ENCODE measurements at places on chromosomes 1 and 21.

DNA sequence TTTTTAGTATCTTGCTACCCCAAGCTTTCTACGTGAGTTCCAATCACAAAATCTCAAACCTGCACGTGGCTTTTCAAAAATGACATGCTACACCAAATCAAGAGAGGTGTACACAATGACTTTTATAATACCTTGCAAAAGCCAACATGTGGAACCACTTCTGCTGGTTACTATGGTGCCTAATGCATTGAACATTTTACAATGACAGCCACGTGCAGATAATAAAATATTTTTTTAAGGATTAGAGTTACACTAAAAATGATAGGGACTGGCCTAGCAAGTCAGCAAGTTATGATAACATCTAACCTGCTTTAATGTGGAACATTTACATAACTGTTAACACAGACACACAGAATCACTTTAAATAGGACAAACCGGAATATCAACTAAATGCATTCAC is 30.2 kb downstream of the EYA3 start:
- no peak for DNase-seq

DNA sequence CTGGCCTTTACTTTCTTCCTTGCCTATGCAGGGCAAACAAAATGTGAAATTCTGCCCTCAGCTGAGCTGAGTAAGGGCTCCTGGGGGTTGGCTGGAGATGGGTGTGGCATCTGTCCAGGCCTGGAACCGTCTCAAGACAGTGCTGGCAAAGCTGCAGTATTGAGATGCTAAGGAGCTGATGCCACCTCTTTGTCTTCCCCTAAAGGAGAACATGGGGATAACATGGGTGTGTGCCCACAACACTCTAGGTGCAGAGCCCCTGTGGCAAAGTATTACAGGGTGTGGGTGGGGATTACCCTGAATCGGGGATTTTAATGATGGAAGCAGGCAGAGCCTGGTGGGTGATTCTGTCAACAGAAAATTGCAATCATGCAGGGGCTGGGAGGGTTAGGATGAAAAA is 2.5 kb upstream of the ST3GAL3 start:
- no peak for DNase-seq

GRCh38 chr1:224457782-224458144 is 23.2 kb upstream of the WDR26 start:
- no peak for DNase-seq

- DNase-seq: no peak
Observed at GRCh38 chr1:19481826-19482398, 3.4 kb downstream of the CAPZB start.

DNA sequence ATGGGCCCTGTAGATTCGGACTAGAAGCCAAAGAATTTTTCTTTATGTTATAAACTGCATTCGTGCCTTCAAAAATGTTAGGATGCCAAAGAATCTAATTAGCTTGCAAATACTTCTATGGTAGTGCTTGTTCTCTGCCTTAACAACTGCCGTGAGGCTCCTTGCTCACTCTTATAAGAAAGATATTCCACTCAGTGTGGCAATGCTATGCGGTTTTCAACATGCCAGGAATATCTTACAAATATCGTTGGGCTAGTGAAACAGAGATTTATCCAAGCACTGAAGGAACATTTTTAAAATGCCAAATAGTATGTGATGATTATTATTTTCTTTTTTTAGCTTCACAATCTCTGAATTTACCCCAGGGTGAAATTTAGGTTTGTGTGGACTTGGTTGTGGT is 198.2 kb downstream of the GREM2 start:
- no peak for DNase-seq

- no peak for DNase-seq
Observed at GRCh38 chr1:86852289-86852688, 61.6 kb downstream of the SELENOF start.

GRCh38 chr1:71706029-71706671 is 576.2 kb downstream of the NEGR1 start:
- no peak for DNase-seq

GRCh38 chr1:193589597-193590040 is 403.2 kb upstream of the B3GALT2 start:
- DNase-seq: no peak

GRCh38 chr1:178283409-178283808 is 189.5 kb downstream of the RASAL2 start:
- DNase-seq: no peak

- no peak for DNase-seq
Observed at GRCh38 chr1:5514527-5515183, 477.6 kb downstream of the NPHP4 start.

DNA sequence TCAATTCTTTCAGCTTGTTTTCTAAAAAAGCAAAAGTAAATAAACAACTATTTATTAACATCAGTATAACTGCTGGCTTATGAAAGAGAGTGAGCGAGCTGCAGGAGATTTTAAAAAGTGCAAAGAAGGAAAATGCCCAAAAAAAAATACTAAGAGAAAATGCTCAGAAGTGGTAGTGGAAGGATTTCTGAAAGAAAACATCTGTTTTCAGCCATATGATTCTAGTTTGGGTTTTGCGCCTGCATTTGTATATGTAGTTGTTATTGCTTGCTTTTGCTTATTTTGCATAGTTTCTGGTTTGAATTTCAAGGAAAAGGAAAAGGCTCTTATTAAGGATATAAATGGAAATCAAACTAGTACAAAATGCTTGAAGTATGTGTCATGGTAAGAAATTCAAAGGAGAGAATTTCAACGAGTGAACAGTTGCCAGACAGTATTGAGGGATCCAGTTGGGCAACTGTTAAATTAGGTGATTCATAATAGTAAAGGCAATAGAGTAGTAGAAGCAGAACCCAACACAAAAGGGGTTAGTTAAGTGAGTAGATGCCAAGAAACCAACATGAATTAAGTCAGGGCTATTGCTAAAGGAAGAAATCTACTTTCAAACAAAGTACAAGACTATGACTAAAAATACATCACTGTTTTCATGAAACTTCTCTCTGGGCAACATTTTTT is 1.2 kb downstream of the GBP5 start:
- DNase-seq: no peak

All from NCI-H1417 treated with DMSO at 0.1 percent for 48 hours (cell line).